ENCODE measurements at places on chromosomes 3 and 15. TPM values are rescaled to one million over a fixed set of nuclear protein-coding genes. Genes with fewer than 3 reads are reported as not detected.

The HGD gene
- polyA plus RNA-seq, result not detected

The IL12A gene
- not detected for polyA plus RNA-seq

The SLC49A4 gene
- 16.2 TPM for polyA plus RNA-seq

The DUOX1 gene
- polyA plus RNA-seq, result not detected

The BDH1 gene
- 12.9 TPM for polyA plus RNA-seq

The C3orf80 gene
- polyA plus RNA-seq, result 0.57 TPM

The CHRM5 gene
- polyA plus RNA-seq, result 0.10 TPM

The THRB gene
- polyA plus RNA-seq, result 1.7 TPM

The BNC1 gene
- not detected for polyA plus RNA-seq

The CP gene
- polyA plus RNA-seq, result not detected

The GATA2 gene
- not detected for polyA plus RNA-seq

The PXK gene
- polyA plus RNA-seq, result 40.4 TPM

The PIK3CB gene
- polyA plus RNA-seq, result 11.5 TPM

The IDH2 gene
- polyA plus RNA-seq, result 84.7 TPM

The LRRC2 gene
- polyA plus RNA-seq, result not detected

The THBS1 gene
- 0.22 TPM for polyA plus RNA-seq

The PTPRG gene
- 31.3 TPM for polyA plus RNA-seq

The CDHR4 gene
- not detected for polyA plus RNA-seq

The IQCF6 gene
- not detected for polyA plus RNA-seq

The ARRDC4 gene
- polyA plus RNA-seq, result 39.7 TPM

The PLA1A gene
- polyA plus RNA-seq, result not detected

The NR1I2 gene
- 0.53 TPM for polyA plus RNA-seq

The CLEC3B gene
- 4.9 TPM for polyA plus RNA-seq

The FRG2C gene
- not detected for polyA plus RNA-seq

The CPNE9 gene
- polyA plus RNA-seq, result 0.32 TPM

The SLC22A13 gene
- 0.16 TPM for polyA plus RNA-seq

The RASGRP1 gene
- polyA plus RNA-seq, result 3.1 TPM

The TMEM207 gene
- not detected for polyA plus RNA-seq
